Stimulated activated CD8-positive, alpha-beta memory T cell treated with anti-CD3 and anti-CD28 coated beads, Interleukin-15, amount 100 ng/mL, for 48 hours (primary cell): ENCODE measurements at places on chromosomes 4 and X.

- DNase-seq: no peak
Measured at GRCh38 chr4:7705062-7705461, 234.6 kb downstream of the AFAP1 start.

DNA sequence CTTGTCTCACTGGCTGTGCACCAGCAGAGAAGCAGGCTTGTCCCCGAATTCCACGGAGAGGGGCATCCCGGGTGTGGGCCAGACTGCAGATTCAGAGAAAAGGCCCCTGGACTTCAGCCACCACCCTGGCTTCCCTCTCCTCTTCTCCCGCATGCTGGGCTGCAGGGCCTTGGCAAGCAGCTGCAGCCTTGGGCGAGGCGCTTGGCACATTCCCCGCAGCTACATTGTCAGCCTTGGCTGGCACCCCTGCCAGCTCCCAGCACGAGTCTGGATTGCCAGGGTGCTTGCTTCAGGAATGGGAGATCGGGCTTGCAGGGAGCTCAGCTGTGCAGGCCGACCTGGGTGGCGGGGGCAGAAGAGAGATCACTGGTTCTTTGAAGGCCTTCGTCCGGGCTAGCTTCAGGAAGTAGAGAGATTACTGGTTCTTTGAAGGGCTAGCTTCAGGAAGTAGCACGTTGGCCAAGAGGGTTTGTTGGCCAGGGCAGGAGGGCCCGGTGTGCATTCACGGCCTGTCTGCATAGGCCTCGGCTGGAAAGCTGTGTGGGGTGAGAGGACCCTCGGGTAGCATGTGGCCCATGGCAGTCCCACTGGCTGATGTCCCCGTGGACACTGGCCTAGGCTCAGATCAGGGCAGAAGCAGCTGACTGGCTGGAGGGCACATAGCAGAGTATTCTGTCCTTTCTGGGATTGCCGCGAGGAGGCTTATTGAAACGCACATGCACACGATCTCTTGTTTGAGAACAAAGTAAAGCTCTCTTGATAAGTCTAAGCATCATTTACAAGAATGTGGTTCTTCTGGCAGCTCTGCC is 2.7 kb downstream of the ABCD1 start:
- DNase-seq: no peak

DNA sequence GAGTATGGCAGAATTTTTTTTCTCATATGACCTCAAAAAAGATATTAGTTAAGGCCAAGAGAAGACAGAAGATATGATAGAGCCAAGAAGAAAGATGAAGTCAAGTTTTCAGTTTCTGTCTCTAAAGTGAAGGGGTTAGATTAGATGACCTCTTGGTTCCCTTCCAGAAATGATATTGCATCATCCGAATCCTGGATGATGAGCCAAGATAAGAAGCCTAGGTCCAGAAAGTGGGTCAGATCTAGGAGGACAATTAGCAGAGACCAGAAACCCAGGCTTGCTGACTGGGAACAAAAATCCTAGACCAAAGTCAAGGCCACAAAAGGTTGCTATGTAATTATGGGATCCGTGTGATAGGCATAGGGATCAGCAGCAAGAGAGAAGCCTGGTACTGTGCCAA is 20.2 kb downstream of the SATL1 start:
- no peak for DNase-seq

DNA sequence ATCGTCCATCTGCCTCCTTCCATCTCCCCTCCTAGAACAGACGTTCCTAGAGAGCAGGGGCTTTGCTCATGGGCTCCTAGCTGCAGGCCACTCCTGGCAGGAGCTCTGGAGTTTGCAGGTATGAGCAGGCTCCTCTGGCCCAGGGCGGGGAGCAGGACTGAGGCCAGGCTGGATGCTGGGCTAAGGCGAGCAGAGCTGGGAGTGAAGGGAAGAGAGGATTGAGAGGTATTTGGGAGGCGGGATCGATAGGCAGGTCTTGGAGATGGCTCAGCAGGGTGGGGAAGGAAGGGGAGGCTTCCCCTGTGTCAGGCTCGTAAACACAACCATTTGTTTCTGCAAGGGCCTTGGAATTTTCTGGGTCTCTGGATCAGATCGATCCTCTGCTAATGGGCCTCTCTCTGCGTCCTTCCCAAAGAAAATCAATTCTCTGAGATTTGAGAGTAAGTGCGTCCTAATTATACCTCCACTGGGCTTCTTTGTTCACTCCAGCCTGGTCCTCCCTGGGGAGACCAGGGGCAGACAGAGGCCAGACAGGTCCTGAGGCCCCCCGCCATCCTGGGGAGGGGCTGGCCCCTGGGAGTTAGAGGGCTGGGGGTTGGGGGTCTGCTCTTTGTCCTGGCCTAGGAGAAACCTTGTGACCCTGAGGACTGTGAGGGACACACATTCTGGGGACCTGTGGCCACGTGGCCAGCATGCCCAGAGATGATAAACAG is 94.8 kb upstream of the PSAPL1 start:
- no peak for DNase-seq

DNA sequence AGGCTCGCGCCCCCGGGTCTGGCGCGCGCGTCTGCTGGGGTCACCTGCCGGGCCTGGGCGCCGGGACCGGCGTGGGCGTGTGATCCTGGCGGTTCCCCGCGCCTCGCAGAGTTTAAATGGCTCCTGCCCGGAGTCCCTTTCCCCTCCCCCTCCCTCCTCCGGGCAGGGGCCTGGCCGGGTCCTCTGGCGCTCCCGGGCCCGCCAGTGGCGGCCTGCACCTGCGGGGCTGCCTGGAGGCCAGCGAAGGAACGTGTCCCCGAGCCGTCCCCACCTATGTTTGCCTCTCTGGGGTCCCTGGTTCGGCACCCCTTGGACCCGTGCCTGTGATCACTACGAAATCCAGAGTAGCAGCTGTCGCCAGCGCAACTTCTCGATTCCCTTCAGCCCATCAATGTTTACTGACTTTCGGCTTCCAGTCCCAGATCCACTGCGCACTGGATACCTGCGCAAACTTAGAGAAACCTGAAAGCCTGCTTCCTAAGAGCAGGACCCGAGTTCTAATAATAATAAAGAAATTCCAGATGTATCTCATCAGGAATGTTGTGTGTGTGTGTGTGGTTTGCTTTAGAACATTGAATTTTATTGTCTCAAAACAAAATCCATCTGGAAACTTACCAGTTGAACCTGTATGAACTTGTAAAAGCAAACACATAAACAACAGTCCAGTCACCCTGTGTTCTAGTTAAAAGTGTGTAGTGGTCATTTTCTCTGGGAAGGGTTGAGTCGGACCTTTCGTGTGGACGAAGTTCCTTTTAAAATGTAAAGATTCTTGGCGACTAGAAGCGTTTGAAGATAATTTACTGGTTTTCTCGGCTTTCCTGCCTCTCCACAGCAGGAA is 788 bp downstream of the SHROOM2 start:
- no peak for DNase-seq

DNA sequence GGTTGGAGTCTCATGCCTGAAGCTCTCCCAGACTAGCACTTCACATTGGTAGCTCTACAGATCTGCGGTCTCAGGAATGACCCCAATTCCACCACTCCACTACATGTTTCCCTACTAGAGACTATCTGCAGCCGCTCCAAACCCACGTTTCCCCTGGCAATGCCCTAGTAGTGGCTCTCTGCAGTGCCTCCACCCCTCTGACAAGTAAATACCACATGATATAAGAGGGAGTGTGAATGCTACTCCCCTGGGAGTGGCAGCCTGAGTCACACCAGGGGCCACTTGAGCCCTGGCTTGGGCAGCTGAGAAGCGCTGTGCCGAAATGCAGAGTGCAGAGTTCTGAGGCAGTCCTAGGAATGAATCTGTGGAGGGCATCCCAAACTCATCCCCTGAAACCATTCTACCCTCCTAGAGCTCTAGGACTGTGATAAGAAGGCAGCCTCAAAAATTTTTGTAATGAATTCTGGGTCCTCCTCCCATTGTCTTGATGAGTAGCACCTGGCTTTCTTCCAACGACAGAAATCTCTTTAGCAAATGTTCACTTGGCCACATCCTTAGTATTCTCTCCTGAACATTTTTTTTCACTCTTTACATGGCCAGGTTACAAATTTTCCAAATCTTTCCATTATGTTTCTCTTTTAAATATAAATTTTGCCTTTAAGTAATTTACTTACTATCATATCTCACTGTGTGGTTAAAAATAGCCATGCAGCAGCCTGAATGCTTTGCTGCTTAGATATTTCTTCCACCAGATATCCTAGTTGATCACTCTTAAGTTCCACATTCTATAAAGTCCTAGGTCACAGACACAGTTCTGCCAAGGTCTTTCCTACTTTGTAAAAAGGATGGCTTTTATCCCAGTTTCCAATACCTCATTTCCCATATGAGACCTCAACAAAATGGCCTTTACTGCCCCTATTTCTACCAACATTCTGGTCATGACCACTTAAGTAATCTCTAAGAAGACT is 160.2 kb upstream of the CPEB2 start:
- DNase-seq: no peak

- no peak for DNase-seq
Measured at GRCh38 chr4:99845179-99845578, 28.6 kb downstream of the DAPP1 start.

DNA sequence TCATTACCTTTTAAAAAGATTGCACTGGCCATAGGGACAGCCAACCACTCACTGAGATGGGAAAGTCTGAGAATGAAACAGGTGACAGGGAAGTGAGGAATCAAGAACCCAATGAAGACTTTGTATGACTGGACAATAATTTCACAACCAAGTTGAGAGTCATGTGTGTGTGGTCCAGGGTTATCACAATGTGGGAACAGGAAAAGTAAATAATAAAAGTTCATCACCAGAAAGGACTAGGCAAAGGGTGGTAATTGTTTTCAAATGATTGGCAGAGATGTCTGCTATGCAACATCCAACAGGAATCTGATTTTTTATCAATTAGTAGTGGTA is 129.3 kb downstream of the AMELX start:
- DNase-seq: no peak
